ENCODE measurements at places on chromosomes 5 and 9.

DNA sequence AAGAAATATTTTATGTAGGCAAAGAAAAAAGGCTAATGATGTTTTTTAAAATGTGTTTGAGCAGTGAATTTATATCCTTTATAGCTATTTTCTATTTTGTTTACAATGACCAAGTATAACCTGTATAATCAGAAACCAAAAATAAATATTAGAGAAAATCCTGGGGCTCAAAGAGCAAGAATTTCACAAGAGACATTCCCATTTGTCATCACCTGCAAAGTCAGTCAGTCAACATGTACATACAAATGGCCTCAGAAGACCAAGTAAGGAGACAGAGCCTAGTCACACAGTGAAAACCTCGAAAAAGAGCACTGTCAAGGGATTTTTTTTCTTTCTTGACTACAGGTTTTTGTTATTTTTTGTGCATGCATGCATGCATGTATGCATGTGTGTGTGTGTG lies 231.4 kb downstream of the GLIS3 start:
- DNase-seq, result no peak

GRCh38 chr9:136100700-136101614 lies 5.9 kb upstream of the NACC2 start:
- no peak for DNase-seq

- DNase-seq, result no peak
Measured at GRCh38 chr5:6979061-6979460, 265.8 kb downstream of the TENT4A start.

DNA sequence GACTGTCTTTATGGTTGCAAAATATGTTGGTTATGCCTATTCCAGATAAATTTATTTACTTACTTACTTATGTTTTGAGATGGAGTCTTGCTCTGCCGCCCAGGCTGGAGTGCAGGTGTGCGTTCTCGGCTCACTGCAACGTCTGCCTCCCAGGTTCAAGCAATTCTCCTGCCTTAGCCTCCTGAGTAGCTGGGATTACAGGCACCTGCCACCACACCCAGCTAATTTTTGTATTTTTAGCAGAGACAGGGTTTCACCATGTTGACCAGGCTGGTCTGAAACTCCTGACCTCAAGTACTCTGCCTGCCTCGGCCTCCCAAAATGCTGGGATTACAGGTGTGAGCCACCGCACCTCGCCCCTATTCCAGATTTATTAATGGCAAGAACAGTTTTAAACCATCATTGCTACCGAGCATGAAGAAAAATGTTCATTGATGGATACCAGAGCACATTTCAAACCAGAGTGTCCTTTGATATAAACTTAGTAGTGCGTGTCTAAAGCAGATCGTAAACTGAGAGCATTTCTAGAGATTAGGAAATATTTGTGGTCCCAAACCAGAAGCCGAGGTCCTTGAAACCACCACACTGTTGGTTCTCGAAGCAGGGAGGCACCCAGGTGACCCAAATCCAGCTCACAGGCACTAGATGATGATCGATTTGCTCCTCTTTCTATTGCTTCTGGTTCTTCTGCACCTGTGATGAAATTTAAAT lies 85.2 kb downstream of the GRAMD2B start:
- no peak for DNase-seq

GRCh38 chr5:56449071-56449640 lies 216.0 kb upstream of the ANKRD55 start:
- no peak for DNase-seq

DNA sequence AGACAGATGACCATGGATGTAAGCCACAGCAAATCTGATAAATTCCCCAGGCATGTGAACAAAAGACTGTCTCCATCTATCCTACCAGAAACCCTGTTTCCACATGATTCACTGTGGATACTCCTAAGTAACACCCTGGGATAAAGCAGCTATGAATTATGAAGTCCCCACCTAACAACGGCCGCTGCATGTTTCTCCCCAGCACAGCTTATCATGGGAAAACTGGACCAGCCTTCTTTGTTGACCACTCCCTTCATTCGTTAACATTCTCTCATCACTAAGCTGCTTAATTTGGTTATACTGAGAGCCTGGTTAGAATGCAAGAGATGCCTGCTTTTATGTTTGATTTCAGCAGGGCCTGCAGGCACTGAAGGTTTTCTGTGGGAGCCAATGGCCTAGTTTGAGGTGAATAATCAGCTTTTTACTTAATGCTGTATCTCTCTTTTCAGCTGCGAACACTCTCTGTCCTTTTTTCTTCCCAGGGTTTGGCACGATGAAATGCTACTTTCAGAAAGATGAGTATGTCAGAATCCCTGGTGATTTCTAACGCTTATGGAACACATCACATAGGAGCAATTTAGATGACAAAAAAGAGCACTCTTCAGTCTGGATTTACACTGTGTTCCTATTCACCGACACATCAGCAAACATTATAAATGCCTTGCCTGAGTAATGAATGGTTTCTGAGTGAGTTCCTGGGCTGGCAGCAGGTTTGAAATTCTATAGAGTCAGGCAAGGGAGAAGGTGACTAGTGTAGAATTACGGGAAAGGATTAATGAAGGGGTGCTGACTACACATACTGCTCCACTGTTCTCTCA lies 318.4 kb upstream of the ZNF608 start:
- DNase-seq, result no peak

DNA sequence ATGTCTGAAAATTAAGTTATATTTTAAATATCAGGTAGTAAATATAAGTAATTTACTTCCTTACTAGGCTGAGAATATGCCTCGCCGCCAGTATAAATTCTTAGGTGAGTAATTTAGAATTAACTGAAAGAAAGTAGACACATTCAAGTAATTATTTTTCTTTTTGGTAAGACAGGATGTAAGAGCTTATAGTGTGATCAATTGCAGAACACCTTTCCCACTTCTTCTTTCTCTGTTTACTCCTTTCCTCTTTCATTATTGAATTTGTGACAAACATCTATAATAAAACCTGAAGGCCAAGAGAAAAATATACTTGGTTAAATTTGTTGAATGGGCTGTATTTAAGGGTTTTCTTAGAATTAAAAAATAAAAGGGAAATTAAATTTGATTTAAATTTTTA lies 195.1 kb upstream of the CDKN2B start:
- DNase-seq, result no peak

DNA sequence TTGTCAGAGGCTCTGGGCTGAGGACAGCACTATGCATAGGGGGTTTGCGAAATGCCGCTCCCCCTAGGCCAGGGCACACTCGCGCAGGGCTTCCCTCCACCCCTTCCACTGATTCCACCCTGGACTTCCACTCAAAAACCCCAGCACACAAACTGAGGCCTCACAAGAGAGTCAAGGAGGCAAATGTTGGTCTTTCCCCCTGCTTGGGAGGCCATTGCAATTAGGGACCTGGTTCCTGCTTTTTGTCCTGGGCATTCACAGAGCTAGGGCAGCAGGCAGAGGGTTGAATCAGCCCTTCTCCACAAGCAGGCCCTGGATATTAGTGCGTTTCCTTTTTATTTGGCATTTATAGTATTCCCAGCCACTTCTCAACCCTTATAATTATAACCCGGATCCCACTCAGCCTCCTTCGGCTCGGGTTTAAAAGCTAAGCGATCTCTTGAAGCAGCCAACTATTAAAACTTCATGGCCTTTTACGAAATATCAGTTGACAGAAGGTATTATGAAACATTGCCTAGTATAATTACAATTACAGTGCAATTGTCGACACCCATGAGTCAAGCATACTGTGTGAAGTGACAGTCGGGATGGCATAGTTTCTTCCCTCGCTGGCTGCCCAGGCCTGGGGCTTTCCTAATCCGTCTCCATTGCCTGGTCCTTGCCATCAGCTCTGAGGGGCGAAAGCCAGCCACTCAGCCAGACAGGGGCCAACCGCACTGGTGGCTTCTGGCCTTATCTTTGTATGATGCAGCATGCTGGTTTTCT lies 285.5 kb upstream of the MAP3K1 start:
- no peak for DNase-seq
